Smooth muscle cell of the pulmonary artery (primary cell): ENCODE measurements at places on chromosomes 6 and 20. TPM values are rescaled to one million over a fixed set of nuclear protein-coding genes. Genes with fewer than 3 reads are reported as not detected.

Gene VNN1
- 0.20 TPM in 1 of 2 replicates, not detected in the other for total RNA-seq

Gene SLC2A4RG
- 20.9 and 27.9 TPM in 2 replicates for total RNA-seq

Gene KLC4
- total RNA-seq, result 19.8 and 24.2 TPM in 2 replicates

Gene FRS3
- total RNA-seq, result 1.8 and 2.8 TPM in 2 replicates

Gene ARMH2
- total RNA-seq, result not detected in 2 replicates
